ENCODE measurements at places on chromosomes 2 and 18.

GRCh38 chr2:73218298-73218697 is 4.3 kb downstream of the SMYD5 start:
- no peak for DNase-seq

- no peak for DNase-seq
Measured at GRCh38 chr2:37920570-37920969, 4.5 kb upstream of the RMDN2 start.

- no peak for DNase-seq
Measured at GRCh38 chr2:144240656-144241339, 279.1 kb downstream of the ZEB2 start.

DNA sequence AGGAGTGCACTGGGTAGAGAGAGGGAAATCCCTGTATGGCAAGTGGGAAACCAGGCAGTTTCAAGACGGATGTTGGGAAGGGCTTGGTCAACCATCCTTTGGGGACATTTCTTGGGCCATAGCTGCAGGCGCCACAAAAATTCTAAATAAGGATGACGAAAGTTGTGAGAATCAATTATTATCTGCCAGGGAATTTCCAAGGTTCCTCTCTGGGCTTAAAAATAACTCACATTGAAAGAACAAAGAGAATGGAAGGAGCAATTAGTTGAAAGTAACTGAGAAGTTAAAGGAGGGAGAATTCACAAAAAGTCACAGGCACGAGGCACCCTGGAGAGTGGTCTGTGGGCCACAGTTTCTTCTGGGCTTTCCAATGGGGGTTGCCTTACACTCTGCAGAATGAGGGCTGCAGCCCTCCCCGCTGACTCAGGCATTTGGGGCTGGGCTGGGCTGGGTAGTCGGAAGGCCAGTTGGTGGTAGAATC is 195.7 kb downstream of the SMAD7 start:
- DNase-seq: no peak

DNA sequence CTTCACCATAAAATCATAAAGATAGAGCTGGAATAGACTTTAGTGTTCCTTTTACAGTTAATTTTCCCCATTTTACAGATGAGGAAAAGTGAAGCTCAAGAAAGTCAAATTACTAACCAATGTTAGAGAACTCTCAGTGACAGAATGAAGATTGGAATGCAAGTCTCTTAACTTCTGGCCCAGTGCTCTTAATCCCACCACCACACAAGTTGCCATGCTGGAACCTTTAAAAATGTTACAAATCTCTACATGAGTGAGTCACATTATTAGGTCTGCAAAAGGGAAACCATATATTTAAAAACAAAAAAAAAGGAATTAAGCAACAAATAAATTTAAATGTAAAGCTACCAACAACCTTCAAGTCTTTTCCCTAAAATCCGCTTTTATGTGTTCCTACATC is 3.5 kb downstream of the NCKAP1 start:
- DNase-seq: no peak

DNA sequence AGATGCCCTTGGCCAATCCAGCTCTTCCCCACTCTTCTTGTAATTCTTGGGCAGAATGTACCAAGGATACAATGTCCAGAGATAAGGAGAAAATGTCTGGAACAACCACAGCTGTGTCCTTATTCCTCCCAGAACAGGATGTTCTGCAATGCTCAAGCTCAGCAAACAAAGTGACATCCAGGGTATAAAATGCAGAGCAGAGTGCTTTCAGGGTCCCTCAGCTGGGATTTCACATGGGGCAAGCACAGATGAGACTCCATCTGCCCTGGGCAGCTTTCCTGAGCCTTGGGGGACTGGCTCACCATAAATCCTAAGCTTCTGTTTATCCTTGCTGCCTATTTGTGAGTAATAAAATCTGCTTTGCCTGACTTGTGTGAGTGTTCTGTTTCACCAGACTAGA is 127.4 kb downstream of the VAPA start:
- DNase-seq: no peak

DNA sequence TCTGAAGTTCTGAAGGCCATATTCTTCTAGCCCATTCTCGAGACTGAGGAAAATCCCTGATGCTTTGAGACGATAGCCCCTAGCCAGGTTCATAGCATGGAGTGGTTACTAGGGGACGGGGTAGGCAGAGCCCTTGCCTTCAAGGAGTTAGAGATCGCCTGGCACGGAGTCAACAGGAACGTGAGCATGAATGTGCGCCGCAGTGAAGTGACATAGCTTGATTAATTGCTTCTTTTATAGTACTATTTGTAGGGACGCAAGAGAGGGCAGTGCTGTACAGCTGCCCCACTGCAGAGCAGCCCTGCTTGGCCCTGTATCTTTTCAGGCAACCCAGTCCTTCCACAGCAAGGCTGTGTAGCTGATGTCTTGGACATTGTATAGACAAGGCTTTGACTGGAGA is 26.2 kb downstream of the HRH4 start:
- DNase-seq: no peak

- no peak for DNase-seq
Measured at GRCh38 chr2:77910136-77910535, 388.0 kb upstream of the LRRTM4 start.

GRCh38 chr2:151097128-151097527 is 164.5 kb downstream of the RBM43 start:
- DNase-seq: no peak

Data from stimulated activated CD4-positive, alpha-beta T cell treated with anti-CD3 and anti-CD28 coated beads, Interleukin-4, amount 100 ng/mL, for 24 hours (primary cell).